ENCODE measurements at places on chromosomes 11 and 22.

DNA sequence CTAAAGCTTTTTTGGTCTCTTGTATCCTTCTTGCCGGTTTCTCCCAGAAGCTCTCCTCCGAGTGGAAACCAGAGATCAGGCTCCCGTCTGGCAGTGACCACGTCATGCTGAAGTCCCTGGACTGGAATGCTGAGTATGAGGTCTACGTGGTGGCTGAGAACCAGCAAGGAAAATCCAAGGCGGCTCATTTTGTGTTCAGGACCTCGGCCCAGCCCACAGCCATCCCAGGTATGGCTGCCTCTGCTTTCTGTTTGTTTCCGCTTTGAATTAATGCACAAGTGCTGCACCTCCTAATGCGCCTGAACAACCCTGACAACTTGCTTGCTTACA is 54.3 kb upstream of the TTC12 start:
- DNase-seq = no peak

- DNase-seq = no peak
Measured at GRCh38 chr11:118897721-118898310, 14.1 kb downstream of the CXCR5 start.

DNA sequence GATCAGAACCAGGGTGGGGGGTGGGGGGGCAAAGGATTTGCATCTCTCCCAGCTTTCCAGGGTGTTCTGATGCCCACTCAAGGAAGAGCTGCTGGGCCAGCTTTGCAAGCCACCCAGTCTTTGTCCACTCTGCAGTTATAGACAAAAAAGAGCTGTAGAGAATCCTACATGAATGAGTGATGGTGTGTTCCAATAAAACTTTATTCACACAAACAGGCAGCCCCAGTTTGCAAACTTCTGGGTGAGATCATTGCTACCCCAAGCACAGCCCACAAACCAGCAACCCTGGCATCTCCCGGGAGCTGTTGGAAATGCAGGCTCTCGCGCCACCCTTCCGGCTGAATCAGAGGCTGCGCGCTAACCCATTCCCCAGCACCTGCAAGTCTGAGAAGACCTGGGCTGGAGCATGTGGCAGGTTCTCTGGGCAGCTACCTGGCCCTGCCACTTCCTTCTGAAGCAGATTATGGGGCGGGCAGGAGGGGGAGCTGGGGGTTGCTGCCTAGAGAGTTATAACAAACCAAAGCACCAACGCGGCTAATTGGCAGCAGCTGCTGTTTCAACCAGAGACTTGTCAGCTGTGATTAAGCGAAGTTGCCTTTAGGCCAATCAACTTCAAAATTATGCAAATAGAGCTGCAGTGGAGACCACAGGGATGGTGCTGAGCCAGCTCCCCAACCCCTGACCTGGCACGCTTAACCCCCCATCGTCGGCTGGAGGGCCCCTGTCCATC is 3.8 kb upstream of the SHISAL1 start:
- DNase-seq = no peak

GRCh38 chr11:133896028-133896427 is 50.7 kb upstream of the SPATA19 start:
- no peak for DNase-seq
